ENCODE measurements at places on chromosomes 2 and 18.

DNA sequence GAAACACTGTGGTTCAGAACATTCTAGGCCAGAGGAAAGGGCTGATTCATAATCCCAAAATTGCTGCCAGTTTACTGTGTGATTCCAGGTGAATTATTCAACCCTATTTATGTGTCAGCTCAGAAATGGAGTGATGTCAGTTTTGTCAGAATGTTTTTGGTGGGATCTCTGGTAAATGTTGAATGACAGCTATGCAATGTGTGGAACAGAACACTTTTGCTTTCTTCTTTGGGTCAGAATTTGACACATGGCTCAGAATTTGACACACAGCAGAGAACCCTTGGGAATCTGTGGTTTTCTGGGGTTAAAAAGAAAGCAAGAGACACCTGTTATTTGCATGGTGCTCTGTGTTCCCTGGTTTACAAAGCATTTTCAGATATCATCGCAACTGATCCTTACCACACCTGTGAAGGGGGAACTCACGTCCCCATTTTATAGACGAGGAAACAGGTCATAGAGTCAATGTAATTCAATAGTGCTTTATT is 1.6 kb upstream of the MTA3 start:
- DNase-seq: no peak

DNA sequence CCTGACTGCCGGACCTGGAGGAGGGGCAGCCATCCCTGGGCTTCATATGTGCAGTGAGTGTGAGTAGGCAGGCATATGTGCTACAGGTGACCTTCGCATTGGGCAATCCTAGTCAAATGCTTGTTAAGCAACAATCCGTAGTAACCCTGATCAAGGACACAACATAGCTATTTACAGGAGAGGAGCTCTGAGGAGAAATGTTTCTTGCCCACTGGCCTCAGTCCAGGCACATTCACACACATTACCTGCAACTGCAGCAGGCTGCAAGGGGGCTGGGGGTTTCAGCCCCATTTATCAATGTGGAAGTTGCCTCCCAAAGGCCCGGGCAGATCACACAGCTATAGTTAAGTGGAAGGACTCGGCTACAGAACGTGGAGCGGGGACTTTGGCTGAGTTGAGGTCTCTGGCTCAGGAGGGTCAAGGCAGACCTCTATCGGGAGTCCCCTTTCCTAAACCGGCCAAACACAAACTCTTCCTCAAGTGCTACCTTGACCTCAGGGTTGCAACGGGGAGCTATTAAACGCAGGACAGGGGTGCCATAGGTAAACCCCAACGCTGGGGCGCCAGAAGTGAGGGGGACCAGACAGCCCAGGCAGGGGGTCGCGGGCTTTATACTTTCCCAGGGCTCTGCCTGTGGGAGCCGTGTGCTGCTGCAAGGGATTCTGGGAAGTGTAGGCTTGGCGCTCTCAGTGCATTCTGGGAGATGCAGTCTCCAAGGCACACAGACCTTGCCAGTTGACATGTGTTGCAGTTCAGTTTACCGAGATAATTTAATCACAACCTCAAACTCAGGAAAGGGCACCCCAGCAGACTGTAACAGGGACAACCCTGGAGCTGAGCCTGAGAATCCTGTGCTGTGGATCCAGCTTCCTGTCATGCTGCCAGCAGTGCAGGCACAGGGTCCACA is 9.4 kb downstream of the KHK start:
- no peak for DNase-seq

GRCh38 chr2:2244508-2244907 is 86.6 kb downstream of the MYT1L start:
- no peak for DNase-seq

DNA sequence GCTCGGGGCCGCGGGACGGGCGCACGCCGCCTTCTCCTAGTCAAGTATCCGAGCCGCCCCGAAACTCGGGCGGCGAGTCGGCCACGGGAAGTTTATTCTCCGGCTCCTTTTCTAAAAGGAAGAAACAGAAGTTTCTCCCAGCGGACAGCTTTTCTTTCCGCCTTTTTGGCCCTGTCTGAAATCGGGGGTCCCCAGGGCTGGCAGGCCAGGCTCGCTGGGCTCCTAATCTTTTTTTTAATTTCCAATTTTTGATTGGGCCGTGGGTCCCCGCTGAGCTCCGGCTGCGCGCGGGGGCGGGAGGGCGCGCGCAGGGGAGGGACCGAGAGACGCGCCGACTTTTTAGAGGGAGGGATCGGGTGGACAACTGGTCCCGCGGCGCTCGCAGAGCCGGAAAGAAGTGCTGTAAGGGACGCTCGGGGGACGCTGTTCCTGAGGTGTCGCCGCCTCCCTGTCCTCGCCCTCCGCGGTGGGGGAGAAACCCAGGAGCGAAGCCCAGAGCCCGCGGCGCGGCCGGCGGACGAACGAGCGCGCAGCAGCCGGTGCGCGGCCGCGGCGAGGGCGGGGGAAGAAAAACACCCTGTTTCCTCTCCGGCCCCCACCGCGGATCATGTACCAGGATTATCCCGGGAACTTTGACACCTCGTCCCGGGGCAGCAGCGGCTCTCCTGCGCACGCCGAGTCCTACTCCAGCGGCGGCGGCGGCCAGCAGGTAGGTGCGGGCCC is 617 bp downstream of the FOSL2 start:
- DNase-seq: peak; percentile 35

DNA sequence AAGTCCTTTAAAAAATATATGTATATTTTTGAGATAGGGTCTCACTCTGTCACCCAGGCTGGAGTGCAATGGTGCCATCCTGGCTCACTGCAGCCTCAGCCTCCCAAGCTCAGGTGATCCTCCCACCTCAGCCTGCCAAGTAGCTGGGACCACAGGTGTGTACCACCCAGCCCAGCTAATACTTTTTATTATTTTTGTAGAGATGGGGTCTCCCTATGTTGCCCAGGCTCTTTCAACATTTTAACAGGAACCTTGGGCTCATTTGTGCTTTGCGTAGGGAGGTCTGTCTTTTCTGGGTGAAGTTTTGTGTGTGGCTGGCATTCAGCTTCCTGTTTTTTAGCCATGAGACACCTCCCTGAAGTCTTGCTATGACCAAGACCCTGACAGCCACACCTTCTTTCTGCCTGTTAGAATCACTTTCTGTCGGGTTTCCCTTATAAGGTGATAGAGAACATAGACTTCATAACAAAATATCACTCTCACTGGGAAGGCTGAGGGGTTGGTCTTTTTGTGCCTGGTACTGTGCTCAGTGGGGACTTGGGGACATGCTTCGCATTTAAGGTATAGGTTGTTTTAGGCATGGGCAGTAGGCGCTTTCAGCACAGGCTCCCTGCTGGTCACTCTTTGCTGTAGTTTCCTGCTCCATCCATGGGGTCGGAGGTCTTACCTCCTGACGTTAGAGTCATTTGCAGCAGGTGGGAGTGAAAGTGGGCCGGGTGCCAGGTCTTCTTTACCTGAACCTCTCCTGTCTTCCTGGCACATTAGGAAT is 3.4 kb downstream of the RAB31 start:
- no peak for DNase-seq

- no peak for DNase-seq
Observed at GRCh38 chr2:162926907-162927306, 88.3 kb upstream of the KCNH7 start.

GRCh38 chr2:124264551-124265091 is 239.5 kb downstream of the CNTNAP5 start:
- DNase-seq: peak; percentile 56

- DNase-seq: no peak
Observed at GRCh38 chr2:193502363-193503035, 1307.8 kb upstream of the TMEFF2 start.

GRCh38 chr2:137942037-137942832 is 22.0 kb upstream of the HNMT start:
- no peak for DNase-seq

DNA sequence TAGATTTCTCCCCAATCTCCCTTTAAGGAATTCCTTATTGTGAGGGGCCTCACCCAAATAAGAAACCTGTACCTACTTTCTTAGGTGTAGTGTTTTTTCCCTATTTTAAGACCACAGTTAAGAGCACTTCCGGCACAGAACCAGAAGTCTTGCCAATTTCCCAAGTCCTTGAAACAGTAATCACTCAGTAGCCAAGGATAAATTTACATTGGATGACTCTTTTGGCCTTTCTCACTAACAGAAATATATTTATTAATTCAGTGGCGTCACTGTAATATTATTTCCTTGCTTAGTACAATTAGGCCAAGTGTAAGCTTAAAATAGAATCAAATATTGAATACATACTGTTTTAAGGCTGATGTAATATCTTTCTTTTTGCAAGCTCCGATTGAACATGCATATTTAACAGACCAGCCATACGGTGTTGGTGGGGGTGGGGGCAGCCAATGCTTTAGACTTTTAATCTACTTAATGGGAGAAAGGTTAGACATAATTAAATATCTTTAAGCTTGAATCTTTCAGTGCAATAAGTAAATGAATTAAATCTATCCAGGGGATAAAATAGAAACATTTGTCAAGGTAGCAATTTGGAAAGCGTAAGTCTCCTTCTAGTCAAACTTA is 50.8 kb upstream of the ITGA6 start:
- no peak for DNase-seq

GRCh38 chr2:195003881-195004471 is 653.0 kb upstream of the SLC39A10 start:
- no peak for DNase-seq

GRCh38 chr18:3594760-3595368 is 144.9 kb downstream of the TGIF1 start:
- DNase-seq: no peak

DNA sequence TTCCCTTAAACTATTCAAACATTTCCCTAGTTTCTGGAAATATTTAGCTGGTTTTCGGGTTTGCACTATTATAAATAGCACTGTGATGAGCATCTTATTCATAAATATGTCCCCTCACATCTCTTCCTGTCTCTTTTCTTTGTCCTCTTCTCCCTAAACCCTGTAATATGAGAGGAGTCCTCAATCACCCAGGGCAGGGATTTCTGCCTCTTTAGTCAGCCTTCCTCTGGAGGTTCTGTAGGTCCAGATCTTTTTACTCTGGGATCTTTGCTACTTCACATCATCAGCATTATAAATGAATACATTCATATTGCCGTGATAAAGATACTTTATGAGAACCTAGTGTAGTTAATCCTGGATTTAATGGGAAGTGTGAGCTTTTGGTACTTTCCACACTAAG is 87.9 kb upstream of the TTN start:
- DNase-seq: no peak

- no peak for DNase-seq
Observed at GRCh38 chr2:229562472-229563127, 151.8 kb downstream of the DNER start.

DNA sequence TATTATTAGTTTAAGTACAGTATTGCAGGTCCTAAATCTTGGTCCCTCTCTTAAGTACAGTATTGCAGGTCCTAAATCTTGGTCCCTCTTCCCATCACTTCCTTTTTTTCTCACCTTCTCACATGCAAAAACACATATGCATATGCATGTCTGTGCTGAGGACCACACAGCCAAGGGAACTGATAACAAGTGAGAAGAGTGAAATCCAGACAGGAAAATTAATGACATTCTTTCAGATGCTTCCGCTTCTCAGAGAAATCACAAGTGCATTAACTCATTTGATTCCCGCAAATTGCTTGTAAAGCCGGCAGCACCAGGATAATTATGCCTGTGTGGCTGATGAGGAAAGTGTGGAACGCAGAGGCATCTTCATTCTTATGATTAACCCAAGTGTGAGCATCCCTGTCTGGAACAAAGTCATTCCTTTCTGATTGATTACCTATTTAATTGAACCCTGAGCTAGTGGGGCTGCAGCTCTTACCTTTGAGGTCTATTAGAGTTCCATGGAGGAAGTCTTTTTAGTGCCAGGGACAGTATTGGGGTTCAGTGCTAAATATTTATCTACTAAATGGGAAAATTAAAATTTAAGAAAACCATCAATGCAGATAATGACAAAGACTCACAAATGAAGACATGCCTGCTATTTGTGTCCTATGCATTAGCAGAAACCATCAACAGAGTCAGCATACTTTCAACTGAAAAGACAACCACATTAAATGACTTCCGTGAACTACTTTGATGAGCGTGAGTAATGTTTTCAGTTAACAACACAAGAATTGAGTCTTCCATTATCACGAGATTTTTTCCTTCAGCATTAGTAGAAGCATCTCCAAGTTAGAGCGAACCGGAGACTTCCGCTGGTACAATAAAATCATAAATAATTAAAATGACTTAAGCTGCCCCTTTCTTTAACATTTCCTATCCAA is 220.4 kb upstream of the SLC35G4 start:
- no peak for DNase-seq

DNA sequence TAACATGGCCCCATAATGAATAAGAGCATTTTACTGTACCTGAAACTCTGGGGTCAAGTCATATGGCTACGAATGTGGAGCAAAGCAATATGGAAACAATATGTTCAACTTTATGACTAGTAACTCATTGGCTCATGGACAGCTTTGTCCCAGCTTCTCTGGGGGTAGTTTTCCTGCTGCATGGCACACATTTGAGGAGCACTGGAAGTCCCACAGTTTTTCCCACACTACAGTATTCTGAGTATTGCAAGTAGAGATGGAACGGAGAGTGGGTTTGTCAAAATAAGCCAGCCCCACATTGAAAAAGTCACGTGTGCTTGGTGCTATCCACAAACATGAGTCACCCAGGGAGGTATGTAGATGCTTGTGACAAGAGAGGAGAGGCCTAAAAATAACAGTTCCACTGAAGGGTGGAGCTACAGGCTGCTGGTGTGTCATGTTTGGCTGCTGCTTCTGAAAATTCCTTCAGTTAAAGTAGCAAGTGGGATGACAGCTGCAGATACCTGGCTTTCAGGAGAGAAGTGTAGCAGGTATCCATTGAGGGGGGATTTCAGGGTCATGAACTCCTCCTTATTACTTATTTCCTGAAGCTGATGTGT is 48.2 kb upstream of the CTAGE1 start:
- peak; percentile 90 for DNase-seq

DNA sequence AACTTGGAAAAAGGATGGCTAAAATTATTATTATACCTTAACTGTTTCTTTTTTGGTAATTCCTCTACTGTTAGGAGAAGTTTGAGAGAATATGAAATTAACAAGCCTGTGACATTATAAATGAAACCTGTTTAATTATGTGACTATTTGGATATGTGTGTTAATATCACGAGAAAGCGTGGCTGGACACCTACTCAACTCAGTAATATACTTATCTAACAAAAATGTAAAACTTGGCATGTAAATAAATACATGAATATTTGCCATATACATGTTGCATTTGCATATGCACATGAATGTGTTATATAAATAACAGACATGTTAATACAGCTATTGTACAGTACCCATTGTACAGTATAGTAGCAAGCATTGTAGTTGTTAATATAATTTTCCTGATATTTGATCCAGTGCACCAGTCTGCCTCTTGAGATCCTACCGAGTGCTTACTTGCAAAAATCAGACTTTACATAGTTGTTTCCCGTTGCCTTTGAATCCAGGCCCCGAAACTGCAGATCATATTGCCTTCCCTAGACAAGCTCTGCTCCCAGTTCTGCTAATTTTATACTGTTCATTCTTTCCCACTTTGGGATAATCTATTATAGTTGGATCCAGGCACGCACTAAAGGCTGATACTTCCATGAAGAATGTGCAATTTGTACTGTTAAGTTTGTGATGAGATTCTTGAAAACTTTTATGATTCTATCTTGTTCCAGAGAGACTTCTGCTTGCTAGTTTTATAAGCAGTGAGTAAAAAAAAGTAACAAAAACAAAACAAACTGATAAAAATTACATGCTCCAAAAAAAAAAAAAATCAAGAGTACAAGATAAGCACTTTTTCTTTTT is 395.6 kb downstream of the ARHGAP15 start:
- peak; percentile 66 for DNase-seq

- no peak for DNase-seq
Observed at GRCh38 chr2:71812736-71813135, 334.9 kb downstream of the CYP26B1 start.

- DNase-seq: no peak
Observed at GRCh38 chr2:78876316-78876688, 149.2 kb upstream of the REG3G start.
